ENCODE measurements at places on chromosomes 4 and X.

DNA sequence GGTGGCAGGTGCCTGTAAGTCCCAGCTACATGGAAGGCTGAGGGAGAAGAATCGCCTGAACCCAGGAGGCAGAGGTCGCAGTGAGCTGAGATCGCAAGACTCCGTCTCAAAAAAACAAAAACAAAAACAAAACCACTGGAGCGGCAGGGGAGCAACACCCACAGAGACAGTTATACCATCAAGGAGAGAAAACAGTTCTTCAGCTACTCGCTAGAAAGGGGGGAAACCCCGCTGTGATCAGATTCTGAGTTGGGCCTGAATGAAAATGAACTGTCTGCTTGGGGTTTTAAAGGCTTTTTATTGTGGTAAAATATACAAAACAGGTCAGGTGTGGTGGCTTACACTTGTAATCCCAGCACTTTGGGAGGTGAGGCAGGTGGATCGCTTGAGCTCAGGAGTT, 16.8 kb upstream of the IRAK1 start:
- no peak for DNase-seq

- no peak for DNase-seq
Measured at GRCh38 chrX:4579480-4579879, 866.0 kb upstream of the PRKX start.

- DNase-seq = no peak
Measured at GRCh38 chrX:53073115-53073586, 9.0 kb upstream of the TSPYL2 start.

- DNase-seq = no peak
Measured at GRCh38 chr4:85426366-85426765, 48.6 kb upstream of the ARHGAP24 start.

Measured in cortex of kidney (tissue), 1 donor.